ENCODE measurements at places on chromosomes 6 and 20.

DNA sequence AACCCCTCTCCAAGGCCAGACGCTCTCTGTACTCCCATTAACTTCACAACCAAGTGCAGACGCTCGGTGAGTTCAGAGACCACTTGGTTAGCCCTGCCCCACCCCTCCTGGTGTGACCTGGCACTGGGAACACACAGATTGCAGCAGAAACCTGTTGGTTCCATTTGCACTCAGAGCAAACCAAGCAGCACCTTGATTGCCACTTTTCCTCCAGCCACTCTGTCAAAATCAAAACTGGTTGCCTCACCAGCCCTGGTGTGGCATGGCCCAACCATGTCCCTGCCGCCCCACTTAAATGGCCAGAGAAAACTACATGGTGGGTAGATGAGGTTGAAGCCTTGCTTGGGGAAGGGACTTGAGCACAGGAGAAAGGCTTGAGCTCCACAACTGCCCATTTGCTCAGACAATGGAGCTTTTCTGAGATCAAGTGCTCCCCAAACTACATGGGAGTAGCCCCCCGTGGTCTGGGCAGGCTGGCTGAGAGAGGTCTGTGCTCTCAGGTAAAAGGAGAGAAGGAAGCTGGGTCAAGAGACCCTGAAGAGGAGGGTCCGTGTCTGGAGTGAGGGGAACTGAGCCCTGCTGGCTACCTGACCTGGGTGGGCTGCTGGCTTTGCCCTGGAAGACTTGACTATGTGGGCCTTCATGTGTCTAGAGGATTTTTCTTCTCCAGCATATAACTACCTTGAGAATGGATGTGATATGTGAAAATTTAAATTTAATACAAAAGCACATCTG lies 43.4 kb downstream of the PLCG1 start:
- DNase-seq = no peak

- no peak for DNase-seq
Measured at GRCh38 chr6:498795-499231, 107.3 kb downstream of the IRF4 start.

DNA sequence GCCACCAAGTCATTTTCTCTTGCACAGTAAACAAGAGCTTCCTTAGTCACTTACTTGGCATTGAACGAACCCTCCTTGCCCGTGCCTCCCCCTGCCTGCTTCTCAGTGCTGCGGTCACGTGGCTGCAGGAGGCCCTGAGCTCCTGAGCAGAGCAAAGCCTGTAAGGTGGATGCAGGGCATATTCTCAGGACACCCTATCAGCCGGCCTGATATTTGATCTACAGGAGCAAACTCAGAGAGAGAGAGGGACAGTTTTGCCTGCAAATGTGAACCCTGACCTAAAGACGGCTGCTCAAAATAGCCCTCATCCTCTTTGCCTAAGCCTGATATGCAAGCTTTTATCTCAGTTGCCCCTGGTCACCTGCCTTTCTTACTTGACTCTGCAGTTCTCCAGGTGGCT lies 93.0 kb upstream of the POPDC3 start:
- no peak for DNase-seq

- no peak for DNase-seq
Measured at GRCh38 chr6:84461461-84461860, 234.0 kb upstream of the CEP162 start.

GRCh38 chr6:87667032-87667431 lies 35.0 kb downstream of the AKIRIN2 start:
- no peak for DNase-seq

GRCh38 chr6:109056661-109057060 lies 38.0 kb downstream of the SESN1 start:
- DNase-seq = no peak

- DNase-seq = no peak
Measured at GRCh38 chr20:37389844-37390275, 43.9 kb downstream of the SRC start.

DNA sequence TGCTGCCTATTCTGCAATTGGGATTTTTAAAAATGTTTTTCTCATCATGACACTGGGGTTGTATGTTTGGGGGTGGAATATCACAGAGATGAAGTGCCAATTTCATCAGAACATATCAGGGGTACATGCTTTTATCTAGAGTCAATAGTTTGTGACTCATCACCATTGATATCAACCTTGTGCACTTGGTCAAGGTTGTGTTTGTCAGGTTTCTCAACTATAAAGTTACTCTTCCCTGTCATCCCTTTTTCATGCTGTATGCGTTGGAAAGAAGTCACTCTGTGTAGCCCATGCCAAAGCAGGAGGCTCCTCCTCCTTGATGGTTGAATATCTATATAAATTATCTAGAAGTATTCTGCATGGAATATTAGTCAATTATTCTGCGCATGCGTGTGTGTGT lies 145.4 kb upstream of the TSHZ2 start:
- DNase-seq = no peak

GRCh38 chr20:43238833-43239232 lies 49.1 kb upstream of the PTPRT start:
- DNase-seq = no peak

- DNase-seq = no peak
Measured at GRCh38 chr6:14110001-14110818, 7.4 kb upstream of the CD83 start.

GRCh38 chr6:152221806-152222628 lies 414.5 kb downstream of the ESR1 start:
- DNase-seq = no peak

DNA sequence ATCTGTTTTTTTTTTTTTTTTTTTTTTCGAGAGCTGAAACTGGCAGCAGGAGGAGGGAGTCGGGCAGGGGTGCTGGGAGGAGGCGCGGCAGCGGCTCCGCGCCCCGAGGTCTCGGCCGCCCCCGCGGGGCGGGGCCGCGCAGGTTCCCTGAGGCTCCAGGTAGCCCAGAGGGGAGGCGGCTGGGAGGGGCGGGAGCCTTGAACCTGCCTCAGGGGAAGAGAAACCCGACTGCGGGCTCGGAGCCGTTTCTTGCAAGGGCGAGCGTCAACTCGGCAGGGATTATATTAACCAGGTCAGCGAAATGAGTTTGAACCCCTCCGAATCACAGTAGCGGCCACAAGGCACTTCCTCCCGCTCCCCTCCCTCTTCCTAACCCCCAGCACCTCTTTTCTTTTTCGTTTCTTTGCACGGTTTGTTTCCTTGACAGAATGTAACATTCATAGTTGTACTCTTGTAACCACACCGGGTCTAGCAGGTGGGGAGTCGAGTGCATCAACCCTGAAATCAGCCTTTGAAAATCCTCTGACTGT lies 2.0 kb downstream of the MYB start:
- DNase-seq = peak; percentile 5

DNA sequence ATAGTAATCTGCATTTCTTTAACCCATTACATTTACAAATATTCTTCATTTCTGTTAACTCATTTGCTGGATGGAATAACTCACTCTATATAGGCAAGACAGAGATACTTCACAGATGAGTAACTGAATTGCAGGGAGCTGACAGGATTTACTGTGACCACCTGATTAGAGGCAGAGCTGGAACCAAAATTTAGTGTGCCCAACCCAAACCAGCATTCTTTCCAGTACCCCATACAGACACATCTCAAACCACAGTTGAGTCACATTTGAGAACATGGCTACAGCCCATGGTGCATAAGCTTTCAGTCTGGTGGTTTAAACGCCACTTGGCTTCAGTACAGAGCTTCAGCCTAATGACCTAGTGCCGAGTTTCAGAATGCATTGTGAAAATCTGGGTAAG lies 138.4 kb upstream of the TENT5A start:
- no peak for DNase-seq

GRCh38 chr20:14055127-14055742 lies 59.9 kb downstream of the MACROD2 start:
- peak; percentile 65 for DNase-seq

DNA sequence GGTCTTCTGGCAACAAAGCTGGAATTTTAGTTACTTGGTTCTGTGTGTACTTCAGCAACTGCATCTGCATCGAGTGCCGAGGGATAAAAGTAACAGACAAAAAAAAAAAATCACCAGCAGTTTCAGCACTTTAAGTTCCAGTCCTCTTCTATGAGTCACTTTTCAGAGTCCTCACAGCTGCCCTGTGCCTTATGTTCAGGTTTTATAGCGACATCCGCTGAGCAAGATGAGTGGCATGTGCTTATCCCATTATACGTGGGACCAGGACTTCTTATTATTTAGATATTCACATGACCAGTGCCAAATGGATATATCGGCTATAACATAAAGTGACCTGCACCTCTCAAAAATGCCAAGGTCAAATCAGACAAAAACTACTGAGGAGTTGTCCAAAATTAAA lies 242.9 kb downstream of the FOXA2 start:
- DNase-seq = no peak

DNA sequence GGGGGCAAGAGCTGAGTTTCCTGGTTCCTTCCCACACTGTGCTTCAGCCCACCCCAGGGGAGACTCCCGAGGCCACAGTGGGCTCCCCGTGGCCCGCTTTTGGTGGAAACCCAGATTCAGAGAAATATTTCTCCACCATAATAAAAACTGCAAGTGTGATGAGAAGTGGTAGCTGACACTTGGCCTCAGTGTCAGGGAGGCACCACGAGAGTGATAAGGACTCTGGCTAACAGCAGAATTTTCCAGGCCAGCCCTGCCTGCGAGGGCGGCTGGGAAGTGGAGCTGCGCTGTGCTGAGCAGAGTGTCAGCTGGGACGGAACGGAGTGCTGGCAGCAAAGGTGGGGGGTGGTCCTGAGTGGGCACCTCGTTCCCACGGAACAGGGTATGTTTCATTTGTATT lies 22.5 kb downstream of the SPATA2 start:
- no peak for DNase-seq

GRCh38 chr6:32133786-32134185 lies 3.7 kb upstream of the FKBPL start:
- DNase-seq = no peak

DNA sequence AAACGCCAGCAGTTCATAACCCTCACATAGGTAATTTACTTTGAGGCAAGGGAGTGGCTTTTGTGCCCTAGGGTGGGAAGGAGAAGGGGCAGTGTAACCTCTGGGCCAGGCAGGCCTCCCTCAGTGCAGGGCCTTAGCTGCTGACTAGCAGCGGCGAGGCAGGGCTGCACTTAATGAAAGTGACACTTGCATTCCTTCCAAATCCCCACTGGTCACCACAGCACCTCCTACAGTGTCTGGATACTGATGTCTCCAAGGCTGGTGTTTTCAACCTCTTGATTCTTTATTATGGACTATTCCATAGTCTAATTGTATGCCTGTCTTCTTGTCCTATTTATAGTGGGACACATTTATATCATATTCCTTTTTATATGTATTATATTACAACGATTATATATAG lies 152.7 kb downstream of the LY86 start:
- DNase-seq = no peak

DNA sequence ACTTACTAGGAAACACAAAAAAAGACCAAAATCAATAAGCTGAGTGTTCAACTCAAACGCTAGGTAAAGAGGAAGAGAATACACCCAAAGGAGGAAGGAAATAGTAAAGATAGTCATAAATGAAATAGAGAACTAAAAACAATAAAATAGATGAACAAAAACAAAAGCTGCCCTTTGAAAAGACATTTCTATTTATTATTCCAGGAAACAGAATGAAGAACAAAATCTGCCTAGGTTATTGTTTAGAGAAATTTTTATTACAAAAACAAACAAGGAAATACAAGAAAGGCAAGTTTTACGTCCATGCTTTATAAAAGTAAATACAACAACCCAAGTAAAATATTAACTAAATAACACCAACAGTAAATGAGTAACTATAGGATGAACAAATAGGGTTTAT lies 20.1 kb downstream of the HLA-DMB start:
- DNase-seq = no peak

DNA sequence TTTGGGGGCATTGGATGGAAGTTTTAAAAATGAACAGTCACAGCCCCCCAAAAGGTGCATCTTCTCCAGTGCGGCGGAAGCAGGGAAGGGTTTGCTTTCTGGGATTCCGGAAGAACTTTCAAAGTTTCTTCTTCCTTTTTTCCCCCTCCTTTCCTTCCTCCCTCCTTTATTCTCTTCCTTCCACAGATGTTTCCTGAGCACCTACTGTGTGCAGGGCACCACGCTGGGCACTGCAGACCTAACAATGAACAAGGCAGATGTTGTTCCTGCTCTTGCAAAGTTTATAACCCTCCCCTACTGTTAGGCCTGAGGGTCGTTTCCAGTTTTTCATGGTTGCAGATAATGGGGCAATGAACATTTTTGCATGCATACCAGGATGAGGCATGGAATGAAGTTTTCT lies 58.1 kb downstream of the CHMP4B start:
- DNase-seq = no peak

- no peak for DNase-seq
Measured at GRCh38 chr6:158060455-158061360, 79.0 kb downstream of the SYNJ2 start.

DNA sequence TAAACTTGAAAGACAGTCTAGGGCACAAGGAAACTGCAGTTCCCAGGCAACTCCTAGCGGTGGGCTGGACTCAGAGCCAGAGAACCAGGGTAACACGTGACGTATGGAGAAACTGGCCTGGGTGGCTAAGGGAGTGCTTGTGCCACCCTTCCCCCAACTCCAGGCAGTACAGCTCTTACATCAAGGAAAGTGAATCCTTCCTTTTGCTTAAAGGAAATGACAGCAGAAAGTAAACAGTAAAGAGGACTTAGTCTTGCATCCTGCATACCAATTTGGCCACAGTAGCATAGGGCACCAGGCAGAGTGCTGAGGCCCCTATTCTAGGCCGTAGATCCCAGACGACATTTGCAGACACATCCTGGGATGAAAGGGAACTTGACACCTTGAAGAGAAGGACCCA lies 322.8 kb downstream of the CD109 start:
- no peak for DNase-seq

DNA sequence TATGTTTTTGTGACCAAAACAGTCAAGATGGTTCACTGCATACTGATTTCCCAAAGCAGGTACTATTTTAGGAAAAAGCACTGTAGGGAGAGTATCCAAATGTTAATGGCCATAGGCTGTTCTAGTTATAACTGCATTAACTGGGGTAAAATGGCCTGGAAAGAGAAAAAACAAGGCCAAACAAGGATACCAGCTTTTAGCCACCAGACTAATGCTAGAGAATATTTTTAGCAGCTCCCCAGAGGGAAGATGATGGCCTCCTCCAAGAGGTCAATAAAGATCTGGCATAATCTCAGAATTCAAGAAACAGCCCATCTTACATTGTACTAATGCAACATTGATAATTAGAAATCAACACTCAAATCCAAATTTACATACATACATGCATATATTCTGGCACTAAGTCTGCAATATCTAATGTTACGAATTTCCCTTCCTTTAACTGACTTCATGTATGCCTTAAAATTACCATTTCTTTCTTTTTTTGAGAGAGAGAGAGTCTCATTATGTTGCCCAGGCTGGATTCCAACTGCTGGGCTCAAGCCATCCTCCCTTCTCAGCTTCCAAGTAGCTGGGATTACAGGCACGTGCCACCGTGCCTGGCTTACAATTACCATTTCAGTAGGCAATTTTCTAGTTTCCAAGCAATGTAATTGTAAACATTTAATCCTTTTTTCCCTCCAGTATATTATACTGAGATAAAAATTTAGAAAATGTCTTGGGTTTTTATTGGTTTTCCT lies 9.3 kb downstream of the COX7A2 start:
- no peak for DNase-seq
